ENCODE measurements at places on chromosomes 1 and 21. TPM values are rescaled to one million over a fixed set of nuclear protein-coding genes. Genes with fewer than 3 reads are reported as not detected.

DNA sequence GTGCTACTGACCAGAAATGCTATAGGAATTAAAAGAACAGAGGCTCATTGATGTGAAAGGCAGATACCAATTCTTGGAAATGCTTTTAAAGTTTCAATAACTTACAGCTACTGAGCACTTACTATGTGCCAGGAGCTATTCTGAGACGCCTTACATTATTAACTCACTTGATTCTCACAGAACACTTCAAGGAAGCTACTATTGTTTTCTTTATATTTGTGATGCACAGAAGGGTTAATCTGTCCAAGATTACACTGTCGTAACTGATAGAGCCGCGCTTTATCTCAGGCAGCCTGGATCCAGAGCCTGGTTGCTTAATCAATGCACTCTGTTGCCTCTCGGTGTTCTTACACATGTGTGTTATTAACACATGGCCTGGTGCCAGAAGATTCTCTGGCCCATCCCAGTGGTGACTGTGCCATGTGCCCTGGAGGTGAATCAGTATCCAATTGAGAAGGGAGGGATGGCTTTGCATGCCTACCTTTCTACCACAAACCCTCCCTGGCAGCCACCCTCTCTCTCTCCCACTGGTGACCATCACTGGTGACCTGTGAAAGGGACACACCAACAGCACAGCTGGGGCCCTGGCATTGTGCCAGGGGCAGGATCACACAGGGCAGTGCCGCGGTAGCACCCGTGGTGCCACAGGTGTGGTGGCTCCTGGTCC, 8.8 kb downstream of the FMO1 start:
- DNase-seq = no peak

DNA sequence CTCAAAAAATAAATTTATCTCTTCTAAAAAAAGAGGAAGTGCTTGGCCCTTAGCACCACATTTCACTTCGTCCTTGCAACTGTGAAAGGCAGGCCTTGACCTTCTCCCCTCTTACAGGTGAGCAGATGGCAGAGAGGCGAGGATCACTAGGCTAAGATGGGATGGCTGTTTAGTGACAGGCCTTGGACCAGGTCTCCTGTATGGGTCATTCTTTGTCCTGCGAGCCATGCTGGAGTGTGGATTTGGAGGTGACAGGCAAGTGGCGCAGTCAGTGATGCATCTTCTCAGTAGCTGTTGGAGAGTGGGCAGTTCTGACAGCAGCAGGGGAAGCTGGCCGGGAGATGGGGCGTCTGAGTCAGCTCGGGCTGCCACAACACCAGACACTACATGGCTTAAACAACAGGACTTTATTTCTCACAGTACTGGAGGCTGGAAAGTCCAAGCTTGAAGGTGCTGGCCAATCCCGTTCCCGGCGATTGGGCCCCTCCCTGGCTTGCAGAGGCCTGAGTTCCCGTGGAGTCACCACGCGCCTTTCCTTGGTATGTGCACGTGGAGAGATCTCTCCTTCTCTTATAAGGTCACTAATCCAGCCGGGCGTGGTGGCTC, 16.5 kb downstream of the SLC27A3 start:
- DNase-seq = no peak

- no peak for DNase-seq
Observed at GRCh38 chr1:241717975-241718374, 65.9 kb downstream of the WDR64 start.

DNA sequence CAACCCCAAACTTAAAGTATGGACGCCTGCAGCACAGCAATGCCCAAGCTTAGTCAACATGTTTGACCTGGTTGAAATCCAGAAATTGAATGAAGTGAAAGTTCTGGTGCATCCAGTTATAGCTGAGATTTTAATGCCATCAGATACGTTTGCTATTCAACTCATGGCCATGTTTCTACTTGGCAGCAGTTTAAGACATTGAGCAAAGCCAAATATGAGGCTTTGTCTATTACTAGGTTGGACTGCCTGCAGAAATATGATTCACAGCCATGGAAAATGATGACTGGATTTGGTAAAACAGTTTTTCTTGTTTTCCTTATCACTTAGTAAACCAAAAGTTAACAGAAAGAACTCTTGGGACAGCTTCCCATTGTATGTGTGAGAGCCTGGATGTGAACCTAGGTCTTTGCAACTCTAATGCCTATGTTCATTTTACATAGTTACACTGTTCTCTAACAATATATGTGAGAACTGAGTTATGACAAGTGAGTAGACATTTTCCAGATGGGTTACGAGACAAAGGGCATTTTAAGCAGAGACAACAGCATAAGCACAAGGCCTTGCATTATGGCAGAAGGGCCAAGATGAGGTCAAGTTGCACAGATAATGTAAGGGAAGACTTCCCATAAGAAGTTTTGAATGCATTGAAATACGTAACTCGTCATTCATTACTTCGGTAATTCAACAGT, 32.4 kb upstream of the MYSM1 start:
- DNase-seq = no peak

DNA sequence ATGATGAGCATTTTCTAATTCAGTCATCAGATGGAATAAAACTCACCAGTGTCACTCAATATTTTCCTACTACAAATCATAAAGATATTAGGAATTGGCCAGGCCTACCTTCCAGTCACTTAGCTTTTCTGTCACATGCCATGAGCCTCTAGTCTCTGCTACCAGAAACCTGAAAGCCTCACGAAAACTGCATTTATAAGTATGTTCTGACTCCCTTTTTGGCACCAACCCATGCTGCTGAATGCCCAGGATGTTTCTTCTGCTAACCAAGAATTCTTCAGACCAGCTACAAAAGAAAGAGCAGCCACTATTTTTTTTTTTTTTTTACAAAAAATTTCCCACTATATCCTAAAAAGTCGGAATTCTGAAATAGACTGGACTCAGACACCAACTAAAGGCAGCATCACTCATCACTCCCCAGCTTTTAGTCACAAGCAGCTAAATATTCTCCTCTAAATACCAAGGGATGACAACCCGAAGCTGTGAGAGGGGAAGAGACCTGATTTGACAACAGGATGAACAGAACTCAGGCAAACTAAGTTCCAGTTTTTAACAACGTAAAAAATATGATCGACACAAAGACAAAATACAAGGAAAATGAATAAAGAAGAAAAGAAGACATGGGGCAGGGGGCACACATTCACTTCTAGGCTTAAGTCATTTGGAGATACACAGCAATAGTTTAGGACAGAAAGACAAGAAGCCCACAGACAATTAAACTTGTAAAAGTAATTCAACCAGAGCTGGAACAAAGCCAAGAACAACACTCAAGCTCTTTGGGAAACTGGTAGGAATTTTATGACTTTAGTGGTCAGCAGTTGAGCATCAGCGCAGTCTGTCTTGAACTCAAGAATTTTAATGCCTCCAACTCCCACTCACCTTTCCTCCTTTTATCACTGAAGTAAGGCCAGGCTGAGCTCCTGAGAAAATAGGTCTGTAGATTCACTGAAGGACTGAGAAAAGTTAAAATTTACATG, 1.7 kb downstream of the DCAF8 start:
- DNase-seq = no peak

EFCAB7 gene
- total RNA-seq = 7.4 TPM

SYDE2 gene
- total RNA-seq = 3.3 TPM

BNIPL gene
- total RNA-seq = 1.3 TPM

HEYL gene
- 0.07 TPM for total RNA-seq

RASSF5 gene
- total RNA-seq = 165 TPM

TNFAIP8L2 gene
- total RNA-seq = 25.5 TPM

SPATA46 gene
- total RNA-seq = not detected

Data from CD8-positive, alpha-beta memory T cell (primary cell).